Muscle of back (tissue), 13 donors: ENCODE measurements at places on chromosomes 5 and 9. TPM values are rescaled to one million over a fixed set of nuclear protein-coding genes. Genes with fewer than 3 reads are reported as not detected.

IL3 gene
- not detected for polyA plus RNA-seq

PCDHA12 gene
- 0.09 TPM for polyA plus RNA-seq

LCN1 gene
- polyA plus RNA-seq: not detected

FYB1 gene
- 3.1 TPM for polyA plus RNA-seq

PCDH1 gene
- polyA plus RNA-seq: 21.4 TPM
